ENCODE measurements at places on chromosomes 13 and 19.

GRCh38 chr13:63128716-63129115, 1713.1 kb upstream of the PCDH20 start:
- DNase-seq: no peak
- no peaks in the 10 kb centered on the region for H3K36me3 ChIP-seq
- H3K4me1 ChIP-seq: no peaks in the 10 kb centered on the region
- H3K27ac ChIP-seq: no peak overlapping the region

GRCh38 chr19:35777086-35777841, 1.9 kb downstream of the ARHGAP33 start:
- H3K4me3 ChIP-seq: no peak overlapping the region
- peaks cover 12% of the 10 kb centered on the region for H3K4me1 ChIP-seq
- H3K27ac ChIP-seq: no peak overlapping the region
- no peaks in the 10 kb centered on the region for H3K27me3 ChIP-seq

GRCh38 chr13:101149735-101150384, 266.4 kb downstream of the NALCN start:
- H3K36me3 ChIP-seq: no peaks in the 10 kb centered on the region
- no peaks in the 10 kb centered on the region for H3K27me3 ChIP-seq
- no peak overlapping the region for H3K4me3 ChIP-seq

GRCh38 chr19:19402656-19403372, 2.7 kb upstream of the GATAD2A start:
- H3K4me1 ChIP-seq: peaks cover 32% of the 10 kb centered on the region
- no peak overlapping the region for H3K4me3 ChIP-seq
- DNase-seq: no peak
- H3K36me3 ChIP-seq: no peaks in the 10 kb centered on the region

DNA sequence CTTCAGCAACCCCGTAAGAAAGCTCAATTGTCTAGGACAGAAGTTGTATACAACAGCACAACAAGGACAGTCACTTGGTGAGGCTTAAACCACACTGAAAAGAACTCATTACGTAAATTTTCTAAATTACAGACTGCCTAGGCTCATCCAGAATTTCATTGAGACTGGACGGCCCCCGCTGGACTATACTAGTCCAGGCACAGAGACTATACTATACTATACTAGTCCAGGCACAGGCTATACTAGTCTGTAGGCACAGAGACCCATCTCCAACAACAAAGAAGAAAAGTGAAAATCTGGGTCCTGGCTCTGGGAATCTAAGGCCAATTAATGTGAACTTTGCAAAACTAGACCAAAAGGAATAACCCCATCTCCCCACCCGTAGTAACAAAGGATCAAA, 700 bp downstream of the ZNF816 start:
- no peaks in the 10 kb centered on the region for H3K27me3 ChIP-seq
- H3K36me3 ChIP-seq: peaks cover 20% of the 10 kb centered on the region
- peak overlapping the region; percentile 88 for H3K27ac ChIP-seq
- DNase-seq: no peak

DNA sequence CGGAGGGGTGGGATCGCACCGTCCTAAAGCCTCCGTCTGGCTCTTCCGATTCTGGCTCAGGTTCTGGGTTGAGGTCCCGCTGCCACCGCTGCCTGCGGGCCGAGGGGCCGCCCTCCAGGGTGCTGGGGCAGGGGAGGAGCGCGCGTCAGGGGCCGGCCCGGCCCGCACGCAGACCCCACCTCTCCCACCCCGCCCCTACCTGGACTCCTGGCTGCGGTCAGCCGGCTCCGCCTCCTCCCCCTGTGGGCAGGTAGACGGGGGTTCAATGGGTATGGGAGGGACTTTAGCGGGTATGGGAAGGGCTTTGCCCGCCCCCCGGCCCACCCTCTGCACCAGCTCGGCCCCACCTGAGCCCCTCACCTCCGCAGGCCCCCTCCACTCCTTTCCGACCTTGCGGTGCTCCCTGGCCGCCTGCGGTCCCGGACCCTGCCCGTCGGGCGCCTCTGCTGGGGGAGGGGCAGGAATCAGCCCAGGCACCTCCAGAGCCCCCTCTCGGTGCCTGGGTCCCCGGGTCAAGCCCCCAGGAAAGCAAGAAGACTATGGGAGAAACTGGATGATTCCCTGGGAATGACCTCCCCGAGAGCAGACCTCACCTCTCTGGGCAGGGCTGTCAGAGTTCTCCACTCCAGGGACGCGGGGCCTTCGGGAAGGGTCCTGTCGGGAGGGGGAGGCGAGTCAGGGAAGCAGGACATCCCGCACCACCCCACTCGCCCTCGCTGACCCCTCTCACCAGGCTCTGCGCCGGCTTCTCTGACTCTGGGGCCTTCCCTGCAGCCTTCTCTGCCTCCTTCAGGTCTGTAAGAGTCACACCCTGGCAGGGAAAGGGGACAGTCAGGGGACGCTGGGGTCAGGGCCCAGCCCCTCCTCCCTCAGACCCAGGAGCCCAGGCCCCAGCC, 17.0 kb downstream of the EPS8L1 start:
- H3K27ac ChIP-seq: no peak overlapping the region
- no peaks in the 10 kb centered on the region for H3K27me3 ChIP-seq
- peaks cover 8% of the 10 kb centered on the region for H3K4me1 ChIP-seq
- H3K36me3 ChIP-seq: peaks cover 42% of the 10 kb centered on the region
- no peak for DNase-seq
- H3K4me3 ChIP-seq: no peak overlapping the region

GRCh38 chr19:37999309-38000213, 92.6 kb downstream of the SIPA1L3 start:
- H3K27ac ChIP-seq: no peak overlapping the region
- H3K4me3 ChIP-seq: no peak overlapping the region
- no peaks in the 10 kb centered on the region for H3K27me3 ChIP-seq
- peaks cover 11% of the 10 kb centered on the region for H3K4me1 ChIP-seq
- no peak for DNase-seq
- H3K36me3 ChIP-seq: no peaks in the 10 kb centered on the region

DNA sequence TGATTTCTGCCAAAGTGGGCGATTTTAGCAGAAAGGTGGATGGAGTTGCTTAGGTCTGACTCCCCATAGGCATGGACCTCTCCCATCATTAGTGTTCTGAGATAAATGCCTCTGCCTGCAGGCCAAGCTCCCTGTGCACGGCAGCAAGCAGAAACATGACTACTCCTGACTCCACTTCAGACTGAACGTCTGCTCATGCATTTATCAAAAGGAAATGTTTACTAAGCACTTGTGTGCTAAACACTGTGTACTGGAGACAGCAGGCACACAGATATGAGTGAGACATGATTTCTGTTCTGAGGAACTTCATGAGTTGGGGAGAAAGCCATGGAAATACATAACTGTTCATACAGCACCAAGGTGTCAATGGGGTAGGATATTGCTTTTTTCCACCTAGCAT, 149.6 kb downstream of the MIPEP start:
- H3K4me1 ChIP-seq: no peaks in the 10 kb centered on the region
- no peak overlapping the region for H3K27ac ChIP-seq
- no peak for DNase-seq
- H3K36me3 ChIP-seq: no peaks in the 10 kb centered on the region
- H3K27me3 ChIP-seq: no peaks in the 10 kb centered on the region

GRCh38 chr13:29546662-29547061, 48.8 kb downstream of the SLC7A1 start:
- DNase-seq: no peak
- H3K27ac ChIP-seq: no peak overlapping the region
- H3K4me1 ChIP-seq: peaks cover 21% of the 10 kb centered on the region
- H3K36me3 ChIP-seq: no peaks in the 10 kb centered on the region
- H3K27me3 ChIP-seq: no peaks in the 10 kb centered on the region

DNA sequence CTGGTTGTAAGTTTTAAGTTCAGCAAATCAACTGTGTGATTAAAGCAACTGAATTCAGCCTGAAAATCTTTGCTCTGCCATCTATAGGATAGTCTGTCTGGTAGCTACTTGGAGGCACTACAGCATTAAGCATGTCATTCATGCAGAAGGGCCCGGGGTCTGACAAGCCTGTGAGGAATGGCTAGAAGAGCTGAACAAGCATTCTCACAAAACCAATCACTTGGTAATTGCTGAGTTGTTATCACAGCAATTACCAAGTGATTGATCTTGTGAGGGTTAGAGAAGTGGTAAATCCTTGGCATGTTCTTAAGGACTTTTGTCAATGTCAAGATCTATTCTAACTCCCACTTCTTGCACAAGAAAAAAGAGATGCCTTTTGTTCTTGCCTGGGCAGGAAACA, 356.1 kb downstream of the FGF14 start:
- DNase-seq: no peak
- H3K27me3 ChIP-seq: no peaks in the 10 kb centered on the region
- H3K36me3 ChIP-seq: no peaks in the 10 kb centered on the region
- no peak overlapping the region for H3K27ac ChIP-seq
- no peak overlapping the region for H3K4me3 ChIP-seq

DNA sequence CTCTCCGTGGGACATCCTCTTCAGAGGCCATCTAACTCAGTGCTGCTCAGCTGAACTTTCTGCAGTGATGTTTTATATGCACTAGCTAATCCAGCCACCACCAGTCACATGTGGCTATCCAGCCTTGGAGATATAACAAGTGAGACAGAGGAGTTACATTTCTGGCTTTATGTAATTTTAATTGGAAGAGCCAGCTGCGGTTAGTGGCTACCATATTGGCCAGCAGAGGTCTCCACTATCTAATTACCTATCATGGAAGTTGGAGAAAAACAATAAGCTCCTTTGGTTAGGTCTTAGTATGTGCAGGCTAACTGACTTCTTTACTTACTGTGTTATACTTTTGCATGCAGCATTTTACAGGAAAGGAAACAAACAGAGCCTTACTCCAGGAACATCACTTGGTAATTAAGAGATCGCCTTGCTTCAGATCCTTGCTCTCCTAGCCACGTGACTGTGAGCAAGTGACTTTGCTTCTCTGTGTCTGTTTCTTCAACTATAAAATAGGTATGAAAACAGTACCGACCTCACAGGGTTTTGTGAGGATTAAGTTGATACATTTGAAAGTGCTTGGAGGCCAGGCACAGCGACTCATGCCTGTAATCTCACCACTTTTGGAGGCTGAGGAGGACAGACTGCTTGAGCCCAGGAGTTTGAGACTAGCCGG, 1.6 kb upstream of the KLK10 start:
- DNase-seq: no peak
- H3K27ac ChIP-seq: no peak overlapping the region
- no peaks in the 10 kb centered on the region for H3K36me3 ChIP-seq
- H3K4me3 ChIP-seq: no peak overlapping the region
- H3K27me3 ChIP-seq: no peaks in the 10 kb centered on the region

DNA sequence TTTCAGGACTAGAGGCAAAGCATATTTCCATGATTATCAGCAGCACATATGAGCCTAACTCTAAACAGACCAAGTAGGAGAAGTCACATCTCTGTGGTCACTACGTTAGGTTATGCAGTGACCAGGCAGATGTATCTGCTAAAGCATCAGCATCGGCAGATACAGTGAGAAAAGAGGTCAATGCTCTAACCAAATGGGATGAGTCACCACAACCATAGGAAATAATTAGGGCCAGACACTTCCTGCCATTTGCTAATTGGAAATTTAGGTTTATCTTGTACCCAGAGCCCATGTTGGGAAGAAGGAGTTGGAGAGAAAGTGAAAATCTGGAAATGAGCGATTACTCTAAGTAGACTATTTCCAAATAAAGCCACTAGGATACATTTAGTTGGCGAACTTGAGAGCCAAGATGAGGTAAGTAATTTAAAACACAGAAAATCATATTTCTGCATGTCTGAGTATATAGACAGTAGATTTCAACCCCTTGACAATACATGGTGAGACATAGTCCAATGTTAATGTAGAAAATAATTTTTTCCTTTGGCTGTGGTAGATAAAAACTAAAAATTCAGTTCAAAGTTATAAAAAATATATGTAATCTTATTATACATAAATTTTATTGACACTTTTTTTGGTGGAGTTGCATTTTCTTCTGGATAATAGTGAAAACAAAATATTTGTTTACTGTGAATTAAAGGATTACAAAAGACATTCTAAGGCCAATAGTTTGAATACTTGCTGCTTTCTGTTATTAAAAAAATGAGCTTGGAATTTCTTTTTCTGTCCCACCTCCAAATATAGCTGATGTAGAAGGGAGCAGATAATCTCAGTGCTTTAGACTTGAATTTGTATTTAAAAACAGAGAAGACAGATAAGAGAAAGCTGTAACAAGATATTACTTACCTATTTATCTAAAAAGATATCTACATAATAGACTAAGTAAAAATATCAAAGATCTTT, 104.4 kb upstream of the CSNK1A1L start:
- no peaks in the 10 kb centered on the region for H3K4me1 ChIP-seq
- H3K4me3 ChIP-seq: no peak overlapping the region
- H3K27me3 ChIP-seq: no peaks in the 10 kb centered on the region
- no peak overlapping the region for H3K27ac ChIP-seq
